ENCODE measurements at places on chromosomes 5 and 9. TPM values are rescaled to one million over a fixed set of nuclear protein-coding genes. Genes with fewer than 3 reads are reported as not detected.

GRCh38 chr9:32378496-32378895 lies 5.9 kb upstream of the ACO1 start:
- peak; percentile 26 for DNase-seq

DNA sequence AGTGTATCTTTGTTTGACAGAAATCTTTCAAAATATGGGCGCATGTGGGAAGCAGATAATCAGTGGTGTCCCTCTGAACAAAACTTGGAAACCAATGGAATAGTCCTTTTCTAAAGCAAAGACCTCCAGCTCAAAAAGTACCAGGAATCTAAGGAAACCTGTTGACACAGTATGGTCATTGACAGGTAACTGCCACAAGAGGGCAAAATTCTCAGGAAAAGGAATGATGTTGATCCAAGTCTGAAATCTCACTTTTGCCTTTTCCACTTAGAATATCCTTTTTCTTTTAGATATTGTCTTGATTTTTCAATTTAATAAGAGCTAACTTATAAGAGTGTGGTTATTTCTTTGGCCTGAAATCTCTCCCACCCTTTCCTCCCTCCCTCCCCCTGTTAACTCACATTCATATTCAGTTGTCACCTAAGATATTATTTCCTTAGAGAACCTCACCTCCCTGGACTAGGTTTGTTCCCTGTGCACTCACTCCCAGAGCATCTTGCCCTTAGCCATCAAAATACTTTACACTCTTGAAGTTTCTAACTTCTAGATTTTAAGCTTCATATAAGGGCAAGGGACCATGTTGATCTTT lies 59.0 kb upstream of the BARX1 start:
- no peak for DNase-seq

DNA sequence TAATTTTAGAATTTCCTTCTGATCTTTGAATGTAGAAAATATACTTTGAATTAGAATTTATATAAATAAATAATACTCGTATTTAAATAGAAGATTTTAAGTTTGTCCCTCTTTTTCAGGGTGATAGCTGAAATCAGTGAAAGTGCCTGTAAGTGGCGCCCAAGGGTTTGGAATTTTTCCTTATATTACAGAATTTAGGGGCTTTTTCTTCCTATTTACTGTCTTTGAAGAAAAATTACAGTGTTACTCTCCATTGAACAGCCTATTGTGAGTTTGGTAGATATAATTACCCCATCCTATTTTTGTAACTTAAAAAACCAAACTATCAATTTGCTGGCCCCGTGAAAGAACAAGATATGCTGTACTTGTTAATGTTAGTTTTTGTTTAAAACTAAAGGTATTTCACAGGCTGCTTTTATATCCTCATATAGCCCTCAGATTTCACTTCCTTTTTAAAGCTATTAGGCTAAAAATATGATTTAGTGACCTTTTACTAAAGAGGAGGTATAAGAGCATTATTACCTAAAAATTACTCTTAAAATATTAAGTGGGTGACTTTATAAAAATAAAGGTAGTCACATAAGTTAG lies 3.2 kb downstream of the MAP3K1 start:
- no peak for DNase-seq

- DNase-seq = no peak
Measured at GRCh38 chr9:24932785-24933184, 387.1 kb upstream of the IZUMO3 start.

- DNase-seq = no peak
Measured at GRCh38 chr5:140574165-140574564, 9.5 kb downstream of the SLC35A4 start.

DNA sequence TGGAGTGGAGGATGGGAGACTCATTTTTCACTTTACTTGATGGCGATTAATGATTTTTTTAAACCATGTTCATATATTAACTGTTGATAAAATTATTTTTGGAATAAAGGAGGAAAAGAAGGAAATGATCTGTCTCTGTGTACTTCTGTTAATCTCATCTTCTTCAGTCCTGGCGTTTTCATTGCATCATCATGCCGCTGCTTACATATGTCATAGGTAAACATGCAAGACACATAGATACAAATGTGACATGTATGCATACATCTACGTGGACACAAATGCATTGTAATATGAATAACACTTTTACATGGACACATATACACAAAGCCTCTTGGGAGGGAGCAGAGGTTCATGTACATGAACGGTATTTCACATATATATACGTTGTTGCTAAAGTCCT lies 10.0 kb downstream of the TMEM174 start:
- DNase-seq = no peak

DNA sequence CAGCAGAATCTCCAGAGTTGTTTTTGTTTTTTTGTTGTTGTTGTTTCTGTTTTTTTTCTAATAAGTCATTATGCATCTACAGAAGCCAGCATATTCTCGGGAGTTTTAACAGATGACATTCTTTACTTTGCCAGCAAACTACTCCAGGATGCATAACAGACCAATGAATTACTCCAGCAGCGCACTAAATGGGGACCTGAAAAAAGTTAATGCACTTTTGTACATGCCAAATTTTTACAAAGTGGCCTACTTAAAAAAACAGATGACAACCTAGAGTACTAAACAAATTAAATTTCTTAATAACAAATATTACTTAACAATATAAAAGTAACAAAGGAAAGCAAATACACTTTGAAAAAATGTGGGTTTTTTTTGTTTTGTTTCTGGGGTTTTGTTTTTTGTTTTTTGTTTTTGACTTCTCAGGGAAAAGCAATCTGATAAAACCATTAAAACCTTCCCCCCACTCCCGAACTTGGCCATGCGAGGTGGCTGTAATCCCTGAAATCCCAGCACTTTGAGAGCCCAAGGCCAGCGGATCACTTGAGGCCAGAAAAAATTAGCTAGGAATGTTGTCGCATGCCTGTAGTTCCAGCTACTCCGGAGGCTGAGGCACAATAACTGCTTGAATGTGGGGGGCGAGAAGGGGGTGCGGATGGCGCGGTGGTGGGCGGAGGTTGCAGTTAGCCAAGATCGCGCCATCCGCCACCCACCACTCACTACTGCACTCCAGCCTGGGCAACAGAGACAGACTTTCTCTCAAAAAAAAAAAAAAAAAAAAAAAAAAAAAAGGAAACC lies 352.4 kb downstream of the CETN3 start:
- DNase-seq = no peak

DNA sequence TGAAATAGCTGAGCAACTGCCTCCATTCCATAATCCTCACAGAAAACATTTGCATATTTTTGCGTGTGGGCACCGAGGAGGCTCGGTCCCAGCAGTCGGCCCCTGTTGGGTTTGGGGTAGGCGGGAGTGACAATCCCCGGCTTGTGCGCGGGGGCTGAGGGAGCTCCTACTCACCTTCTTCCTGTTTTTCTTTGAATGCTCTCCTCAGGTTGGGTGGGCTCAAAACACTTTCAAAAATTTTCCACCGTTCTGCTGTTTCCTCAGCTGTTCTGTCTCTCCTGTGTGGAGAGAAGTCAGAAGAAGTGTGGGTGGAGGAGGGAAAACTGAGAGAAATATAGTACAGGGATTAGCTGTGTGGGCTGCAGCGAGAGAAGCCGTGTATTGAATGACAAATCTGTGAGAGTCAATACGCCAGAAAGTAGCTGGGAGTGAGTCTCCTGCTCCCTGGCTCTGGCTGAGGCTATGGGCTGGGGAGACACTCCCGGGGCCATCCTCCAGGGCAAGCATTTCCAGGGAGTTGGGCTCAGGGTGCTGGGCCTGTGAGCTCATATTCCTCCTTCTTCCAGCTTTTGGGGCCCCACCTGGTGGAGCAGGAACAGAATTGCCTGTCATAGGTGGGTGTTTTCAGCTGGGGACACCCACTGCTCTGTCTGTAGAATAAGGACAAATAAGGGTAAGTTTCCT lies 84.7 kb downstream of the CMYA5 start:
- DNase-seq = no peak

GRCh38 chr5:137833463-137833862 lies 34.2 kb upstream of the MYOT start:
- DNase-seq = no peak

GRCh38 chr5:165620394-165620793 lies 2115.0 kb downstream of the MAT2B start:
- no peak for DNase-seq

DNA sequence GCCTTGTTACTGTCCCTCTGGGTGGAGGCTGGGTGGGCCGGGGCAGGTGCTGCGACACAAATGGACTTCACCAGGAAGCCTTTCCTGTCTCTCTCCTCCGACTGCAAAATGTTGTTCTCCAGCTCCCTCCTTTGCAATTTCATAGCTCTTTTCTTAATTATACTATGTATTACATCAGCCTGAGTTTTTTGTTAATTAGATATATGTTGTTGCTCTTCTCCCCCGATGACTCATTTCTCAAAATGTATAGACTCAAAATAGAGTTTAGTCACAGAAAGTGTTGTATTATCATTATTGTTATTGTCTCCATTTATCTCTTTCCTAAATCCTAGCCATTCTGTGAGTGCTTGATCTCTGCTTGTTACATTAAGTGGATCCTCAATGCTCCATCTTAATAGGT lies 122.4 kb upstream of the OSMR start:
- DNase-seq = no peak

- no peak for DNase-seq
Measured at GRCh38 chr5:130624805-130625204, 540.3 kb downstream of the HINT1 start.

GRCh38 chr5:135472141-135472540 lies 20.0 kb upstream of the TIFAB start:
- DNase-seq = no peak

- DNase-seq = no peak
Measured at GRCh38 chr9:77018058-77018968, 1.1 kb upstream of the FOXB2 start.

- no peak for DNase-seq
Measured at GRCh38 chr5:22611327-22611726, 241.8 kb downstream of the CDH12 start.

GRCh38 chr5:65693121-65693520 lies 28.8 kb downstream of the SGTB start:
- DNase-seq = no peak

DNA sequence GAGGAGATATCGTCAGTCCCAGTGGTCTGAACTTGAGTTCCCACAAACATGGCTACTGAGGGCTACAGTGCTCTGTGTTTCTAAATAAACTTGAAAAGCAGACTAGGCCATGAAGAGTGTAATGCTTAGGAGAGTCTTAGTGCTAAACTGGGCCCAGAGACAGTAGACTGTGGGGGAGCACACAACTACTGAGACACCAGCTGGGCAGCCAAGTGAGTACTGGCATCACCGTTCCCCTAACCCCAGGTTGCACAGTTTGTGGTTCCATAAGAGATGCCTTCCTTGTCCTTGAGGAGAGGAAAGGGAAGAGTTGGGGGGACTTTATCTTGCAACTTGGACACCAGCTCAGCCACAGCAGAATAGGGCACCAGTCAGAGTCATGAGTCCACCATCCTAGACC lies 172.1 kb upstream of the DMRTA1 start:
- no peak for DNase-seq

DNA sequence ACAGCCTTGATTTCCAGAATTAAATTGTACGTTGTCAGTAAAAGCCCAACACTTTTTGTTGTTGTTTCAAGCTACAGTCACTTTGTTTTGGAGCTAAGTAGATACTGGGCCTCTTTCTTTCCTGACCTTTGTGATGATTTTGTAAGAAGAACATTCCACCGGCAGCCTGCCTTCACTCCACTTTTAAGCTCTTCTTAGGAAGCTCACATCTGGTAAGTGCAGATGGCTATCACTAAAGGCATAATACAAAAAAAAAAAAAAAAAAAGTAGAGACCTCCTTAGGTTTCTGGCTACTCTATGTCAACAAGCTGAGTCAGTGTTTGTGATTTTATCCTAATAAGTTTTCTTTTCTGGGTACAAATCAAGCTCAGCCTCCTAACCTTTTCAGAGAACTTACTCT lies 1922.1 kb upstream of the WWC1 start:
- no peak for DNase-seq

DNA sequence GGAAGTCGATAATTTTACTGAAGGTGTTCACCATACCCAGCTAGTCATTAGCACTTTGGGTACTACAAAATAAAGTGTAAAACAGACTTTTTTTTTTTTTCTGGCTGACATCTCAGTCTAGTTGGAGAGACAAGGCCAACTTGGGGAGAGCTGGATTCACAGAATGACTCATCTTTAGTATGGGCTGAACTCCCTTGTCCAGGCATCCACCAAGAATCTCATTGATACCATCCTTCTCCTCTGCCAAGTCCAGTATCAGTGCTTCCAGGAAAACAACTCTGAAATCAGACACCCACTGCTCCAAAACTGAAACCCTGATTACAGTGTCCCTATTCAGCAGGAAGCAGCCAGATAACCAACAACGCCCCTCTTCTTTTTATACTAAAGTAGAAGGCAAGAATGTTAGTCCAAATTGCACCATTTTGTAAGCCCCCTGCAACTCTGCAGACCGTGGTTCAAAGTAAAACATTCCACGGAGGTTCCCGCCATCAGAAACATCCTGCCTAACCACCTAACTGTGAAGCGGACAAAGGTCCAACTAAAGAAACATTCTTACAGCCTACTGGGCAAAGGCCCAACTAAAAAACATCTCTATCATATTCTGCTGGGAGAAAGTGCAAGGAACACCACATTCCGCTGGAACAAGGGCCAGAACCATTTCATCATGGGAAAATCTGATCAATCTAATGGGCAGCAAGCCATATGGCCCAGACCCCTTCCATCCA lies 728.2 kb downstream of the BRINP1 start:
- no peak for DNase-seq

GRCh38 chr9:107282759-107283622 lies at the start of gene RAD23B:
Gene RAD23B, plus strand, starts transcription at chr9:107283279. Its CDS starts 351 bp downstream, at chr9:107283630.
- DNase-seq = peak; percentile 98

DNA sequence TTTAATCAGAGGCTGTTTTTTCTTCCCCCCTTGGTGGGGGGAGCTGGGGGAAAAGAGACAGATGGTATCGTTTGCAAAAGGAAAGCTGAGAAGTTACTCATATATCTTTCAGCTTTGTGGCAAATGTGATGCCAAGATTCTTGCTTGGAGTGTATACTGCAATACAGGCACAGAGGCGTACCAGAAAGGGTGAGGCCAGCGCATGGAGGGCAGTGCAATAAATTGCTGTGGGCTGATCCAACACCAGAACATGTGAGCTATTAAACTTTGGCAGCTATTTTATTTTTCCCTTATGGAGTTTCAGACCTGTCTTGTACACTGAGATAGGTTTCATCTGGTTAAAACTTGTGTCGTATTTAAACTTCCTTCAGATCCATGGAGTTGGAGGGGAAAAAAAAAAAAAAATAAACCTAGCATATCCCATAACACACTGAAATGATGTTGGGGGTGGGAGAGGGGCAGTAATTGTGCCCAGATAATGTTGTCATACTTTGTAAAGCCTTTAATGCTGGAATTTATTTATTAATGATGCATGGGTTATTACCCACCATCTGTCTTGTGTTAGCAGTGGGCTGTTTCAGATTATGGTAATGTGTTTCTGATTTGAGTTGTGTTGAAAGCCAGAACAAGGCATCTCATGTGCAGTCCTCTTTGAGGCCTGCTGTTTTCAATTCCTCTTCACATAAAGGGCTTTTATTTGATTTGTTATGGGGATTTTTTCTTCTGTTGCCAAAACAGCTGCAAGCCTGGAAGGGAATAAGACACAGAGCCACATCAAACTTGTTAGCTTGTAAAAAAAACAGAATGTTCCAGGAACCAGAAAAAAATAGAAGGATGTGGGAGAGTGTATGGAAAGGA lies 891.3 kb downstream of the TLE1 start:
- DNase-seq = peak; percentile 72

- no peak for DNase-seq
Measured at GRCh38 chr5:141951332-141951781, 6.6 kb downstream of the PCDH12 start.

Gene ATP6V0E1
- polyA plus RNA-seq = 262 TPM

Gene CDC20B
- 0.65 TPM for polyA plus RNA-seq

Gene MYOZ3
- polyA plus RNA-seq = 6.3 TPM

Gene PHYHD1
- 59.6 TPM for polyA plus RNA-seq

Gene ZDHHC11B
- polyA plus RNA-seq = 4.3 TPM

Gene NXNL2
- 3.0 TPM for polyA plus RNA-seq

Gene ABLIM3
- polyA plus RNA-seq = 0.94 TPM

Gene TMEM232
- 5.8 TPM for polyA plus RNA-seq

Gene PCDHGA7
- polyA plus RNA-seq = 2.8 TPM

Gene PLPP7
- polyA plus RNA-seq = 2.5 TPM
